ENCODE measurements at places on chromosomes 13 and 19.
A peak's percentile ranks its signal among the peaks of the same experiment; 100 is the strongest.

DNA sequence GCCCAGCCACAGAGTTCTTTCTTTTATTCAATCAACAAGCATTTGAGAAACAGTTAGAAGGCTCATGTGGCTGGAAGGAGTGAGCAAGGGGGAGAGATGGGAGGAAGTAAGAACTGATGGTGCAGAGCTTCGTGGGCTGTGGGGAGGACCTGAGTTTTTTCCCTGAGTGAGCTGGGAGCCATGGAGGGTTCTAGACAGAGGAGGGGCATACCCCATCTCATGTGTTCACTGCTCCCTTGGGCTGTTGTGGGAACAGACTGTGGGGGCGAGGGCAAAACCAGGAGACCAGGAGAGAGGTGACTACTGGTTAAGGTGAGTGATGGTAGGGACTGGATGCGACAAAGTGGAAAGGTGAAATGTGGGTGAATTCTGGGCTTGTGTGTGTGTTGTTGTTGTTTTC, 2.4 kb upstream of the PKN1 start:
- DNase-seq, result no peak

DNA sequence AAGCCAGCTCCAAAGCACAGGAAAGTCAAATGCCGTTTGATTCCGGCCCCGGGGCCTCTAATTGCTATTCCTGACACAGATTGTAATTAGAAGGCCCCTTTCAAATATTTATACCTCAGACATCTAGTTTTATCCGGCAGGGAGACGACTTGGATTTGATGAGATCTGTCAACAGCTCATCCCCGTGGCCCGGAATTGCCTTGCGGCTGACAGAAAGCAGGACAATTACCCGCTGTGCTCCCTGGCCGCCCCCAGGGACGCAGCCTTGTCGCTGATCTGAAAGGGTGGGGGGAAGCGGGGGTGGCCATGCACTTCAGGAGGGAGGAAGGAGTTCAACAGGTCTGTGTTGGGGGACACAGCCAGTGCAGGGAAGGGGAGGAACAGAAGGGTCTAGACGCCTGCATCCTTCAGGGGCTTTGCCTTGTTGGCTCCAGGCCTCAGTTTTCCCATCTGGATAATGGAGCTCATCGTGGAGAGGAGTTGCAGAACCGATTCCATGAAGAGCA, 1.8 kb upstream of the SHD start:
- DNase-seq, result no peak

DNA sequence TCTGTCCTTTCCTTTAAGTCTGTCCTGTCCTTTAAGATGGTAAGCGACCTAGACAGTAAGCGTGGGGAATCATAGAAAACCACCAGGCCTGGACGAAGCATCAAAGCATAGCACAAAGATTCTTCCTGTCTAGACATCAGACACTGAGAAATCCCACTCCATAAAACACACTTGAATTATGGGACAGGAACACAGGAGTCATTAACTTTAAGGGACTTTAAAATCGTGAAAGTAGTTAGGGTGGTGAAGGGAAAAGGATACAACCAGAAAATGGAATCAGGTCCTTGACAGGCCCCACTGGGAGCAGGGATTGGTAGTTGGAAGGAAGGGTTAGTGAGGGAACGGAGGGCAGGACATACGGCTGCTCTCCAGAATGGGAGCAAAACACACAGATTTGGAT, 31.6 kb upstream of the C1QTNF9 start:
- no peak for DNase-seq

GRCh38 chr19:15869873-15870272, 28.0 kb downstream of the CYP4F2 start:
- no peak for DNase-seq

GRCh38 chr13:45393941-45394570, 24.1 kb downstream of the SLC25A30 start:
- DNase-seq, result no peak

DNA sequence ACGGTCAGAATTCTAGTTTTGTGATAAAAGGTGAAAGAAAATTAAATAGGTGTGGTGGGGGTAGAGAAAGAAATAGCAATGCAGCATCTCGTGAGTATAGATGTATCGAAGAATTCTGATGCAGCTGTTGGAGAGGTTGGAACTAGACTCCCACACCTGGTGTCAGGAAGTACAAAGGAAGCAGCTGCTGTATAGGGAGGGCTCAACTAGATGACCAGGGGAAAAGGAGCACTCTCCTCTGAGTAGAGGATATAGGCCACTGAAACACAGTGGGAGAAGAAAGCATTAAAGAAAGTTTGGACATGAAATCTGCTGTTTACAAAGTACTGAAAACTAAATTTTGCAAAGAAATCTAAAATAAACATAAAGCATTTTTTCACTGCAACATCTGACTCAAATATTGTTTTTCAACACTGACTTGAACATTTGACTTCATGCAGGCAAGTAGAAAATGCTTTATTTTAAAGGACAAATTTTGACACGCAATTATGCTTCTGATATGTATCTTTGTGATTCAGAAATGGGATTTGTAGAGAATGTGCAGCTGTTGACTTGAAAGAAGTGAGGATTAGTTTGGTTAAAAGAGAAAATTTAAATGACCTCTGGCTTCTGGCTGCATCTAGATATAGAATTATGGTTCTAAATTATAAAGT, 82.2 kb downstream of the MIPEP start:
- no peak for DNase-seq

GRCh38 chr13:31035185-31035965, 102.9 kb downstream of the TEX26 start:
- DNase-seq, result no peak

DNA sequence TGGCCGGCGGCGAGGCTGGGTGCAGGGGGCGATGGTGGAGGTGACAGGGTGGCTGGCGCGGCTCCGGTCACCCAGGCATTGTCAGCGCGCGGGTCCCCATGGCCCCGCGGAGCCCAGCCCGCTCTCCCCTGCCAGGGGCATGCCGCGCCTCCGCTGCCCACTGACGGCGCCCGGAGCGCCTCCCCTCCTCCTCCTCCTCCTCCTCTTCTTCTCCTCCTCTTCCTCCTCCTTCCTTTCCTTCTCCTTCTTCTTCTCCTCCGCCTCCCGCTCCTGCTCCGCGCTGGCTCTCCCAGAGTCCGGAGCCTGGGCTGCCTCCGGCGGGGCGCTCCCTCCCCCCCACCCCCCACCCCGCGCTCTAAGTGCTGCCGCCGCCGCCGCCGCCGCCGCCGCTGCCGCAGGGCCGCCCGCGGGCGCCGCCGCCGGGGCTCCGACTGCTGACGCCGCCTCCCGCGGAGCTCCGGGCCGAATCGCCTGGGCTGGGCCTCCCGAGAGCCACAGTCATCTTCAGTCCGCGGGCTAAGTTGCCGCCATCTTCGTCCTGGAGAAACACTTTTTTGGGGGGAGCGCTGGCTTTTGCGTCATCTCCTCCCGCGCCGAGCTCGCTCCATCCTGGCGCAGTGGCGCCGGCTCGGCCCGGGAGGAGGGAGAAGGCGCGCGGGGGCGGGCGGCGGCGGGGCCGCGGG, 348.3 kb downstream of the LIG4 start:
- DNase-seq, result no peak

GRCh38 chr13:51292000-51292565, 47.4 kb upstream of the SERPINE3 start:
- no peak for DNase-seq

DNA sequence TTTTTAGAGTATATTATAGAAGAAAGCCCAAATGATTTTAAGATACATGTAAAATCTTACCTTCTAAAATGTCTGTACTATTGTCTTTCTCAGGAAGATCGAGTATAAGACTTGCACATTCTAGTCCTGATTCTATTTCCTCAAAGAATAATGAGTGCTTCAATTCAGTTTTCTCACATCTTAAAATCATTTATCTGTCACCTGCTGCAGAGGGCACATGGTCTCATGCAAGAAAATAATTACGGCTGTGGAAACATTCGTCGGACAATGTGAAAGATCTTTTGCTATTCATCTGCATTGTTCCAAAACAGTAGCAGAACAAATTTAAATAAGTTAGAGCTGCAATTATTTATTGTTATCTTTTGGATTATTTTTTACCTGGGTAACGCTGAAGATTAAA, 1403.5 kb downstream of the PCDH9 start:
- DNase-seq, result no peak

- DNase-seq, result no peak
Observed at GRCh38 chr19:18362934-18363542, 22.6 kb downstream of the PGPEP1 start.

GRCh38 chr13:44715287-44716230, 139.4 kb upstream of the TSC22D1 start:
- DNase-seq, result no peak

DNA sequence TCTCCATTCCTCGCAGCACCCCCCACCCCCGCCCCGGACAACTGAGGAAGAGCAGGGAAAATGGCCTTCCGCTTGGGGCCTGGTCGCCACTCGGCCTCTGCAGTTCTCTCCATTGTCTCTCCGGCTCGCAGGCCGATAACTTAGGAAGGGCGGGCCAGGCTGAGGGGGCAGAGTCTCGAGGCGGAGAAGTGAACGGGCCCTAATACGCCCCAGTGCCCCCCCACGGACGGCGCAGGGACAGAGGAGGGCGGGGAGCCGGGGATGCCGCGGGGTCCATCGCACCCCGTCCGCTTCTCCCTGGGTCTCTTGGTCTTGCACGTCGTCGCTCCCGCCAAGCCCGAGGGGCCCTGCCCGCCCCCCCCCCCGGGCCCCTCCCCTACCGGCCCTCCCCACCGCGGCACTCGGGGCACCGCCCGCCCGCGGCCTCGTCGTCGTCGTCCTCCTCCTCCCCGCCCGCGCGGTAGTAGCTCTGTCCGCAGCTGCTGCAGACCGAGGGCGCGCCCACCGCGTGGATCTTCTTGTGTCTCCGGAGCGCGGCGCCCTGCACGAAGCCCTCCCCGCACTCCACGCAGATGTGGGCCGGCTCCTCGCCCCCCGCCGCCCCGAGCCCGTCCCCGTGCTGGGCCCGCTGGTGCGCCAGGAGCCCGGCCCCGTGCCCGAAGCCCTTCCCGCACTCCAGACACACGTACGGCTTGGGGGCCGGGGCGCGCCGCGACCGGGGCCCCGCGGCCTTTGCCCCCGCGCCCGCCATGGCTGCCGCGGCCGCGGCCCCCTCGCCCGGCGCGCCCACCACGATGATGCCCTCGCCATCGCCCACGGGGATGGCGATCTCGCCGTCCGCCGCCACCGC, 33.2 kb downstream of the ZNF787 start:
- no peak for DNase-seq

DNA sequence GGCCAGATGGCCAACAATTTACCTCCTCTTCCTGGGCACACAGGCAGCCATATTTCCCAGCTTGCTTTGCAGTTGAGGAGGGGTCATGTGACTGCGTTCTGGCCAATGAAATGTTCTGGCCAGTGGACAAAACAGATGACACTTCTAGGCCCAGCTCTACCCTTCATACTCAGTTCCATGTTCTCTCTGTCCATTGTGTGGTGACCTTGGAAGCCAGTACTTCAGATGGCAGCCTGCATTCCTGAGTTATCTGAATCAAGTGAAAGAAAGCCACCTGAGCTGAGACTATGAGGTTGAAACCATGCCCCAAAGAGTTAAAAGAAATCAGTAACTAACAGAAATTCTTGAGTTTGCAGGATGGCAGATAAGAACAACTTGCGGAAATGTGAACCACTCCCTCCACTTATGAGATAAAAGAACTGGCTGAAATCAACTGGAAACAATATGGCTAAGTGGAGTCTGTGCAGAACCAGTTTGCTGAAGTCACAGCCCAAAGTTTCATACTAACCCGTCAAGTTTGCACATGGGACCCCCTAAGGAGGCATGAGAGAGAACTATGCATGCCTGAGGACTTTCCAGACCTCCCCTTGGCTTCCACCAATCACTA, 8.1 kb downstream of the FAM187B start:
- DNase-seq, result no peak

- no peak for DNase-seq
Observed at GRCh38 chr13:111661052-111661451, 340.6 kb downstream of the TEX29 start.

GRCh38 chr13:53847502-53847901, 818.9 kb downstream of the OLFM4 start:
- no peak for DNase-seq

- no peak for DNase-seq
Observed at GRCh38 chr13:77872995-77873394, 45.6 kb downstream of the EDNRB start.

- DNase-seq, result peak; percentile 76
Observed at GRCh38 chr19:17282488-17283125, 906 bp downstream of the ANKLE1 start.

DNA sequence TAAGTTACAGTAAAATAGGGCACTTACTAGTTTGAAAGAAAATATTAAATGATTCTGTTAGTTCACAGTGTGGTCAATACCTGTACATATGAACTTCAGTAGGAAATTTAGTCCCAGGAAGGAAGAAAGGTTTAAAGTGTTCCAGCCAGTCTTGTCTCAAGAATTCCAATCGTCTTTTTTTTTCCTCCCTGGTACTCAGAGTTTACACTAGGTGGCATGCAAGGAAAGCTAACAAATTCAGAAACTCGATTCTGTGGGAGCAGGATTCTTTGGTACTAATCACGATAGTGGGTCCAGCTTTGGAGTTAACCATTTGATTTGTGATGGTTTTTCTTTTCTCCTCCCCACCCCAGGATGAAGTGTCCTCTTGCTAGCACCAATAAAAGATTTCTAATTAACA, 43.6 kb downstream of the POLR1D start:
- no peak for DNase-seq

- DNase-seq, result no peak
Observed at GRCh38 chr19:1087813-1088415, 7.3 kb downstream of the POLR2E start.

- DNase-seq, result no peak
Observed at GRCh38 chr19:40335101-40335500, 13.1 kb downstream of the C19orf47 start.

DNA sequence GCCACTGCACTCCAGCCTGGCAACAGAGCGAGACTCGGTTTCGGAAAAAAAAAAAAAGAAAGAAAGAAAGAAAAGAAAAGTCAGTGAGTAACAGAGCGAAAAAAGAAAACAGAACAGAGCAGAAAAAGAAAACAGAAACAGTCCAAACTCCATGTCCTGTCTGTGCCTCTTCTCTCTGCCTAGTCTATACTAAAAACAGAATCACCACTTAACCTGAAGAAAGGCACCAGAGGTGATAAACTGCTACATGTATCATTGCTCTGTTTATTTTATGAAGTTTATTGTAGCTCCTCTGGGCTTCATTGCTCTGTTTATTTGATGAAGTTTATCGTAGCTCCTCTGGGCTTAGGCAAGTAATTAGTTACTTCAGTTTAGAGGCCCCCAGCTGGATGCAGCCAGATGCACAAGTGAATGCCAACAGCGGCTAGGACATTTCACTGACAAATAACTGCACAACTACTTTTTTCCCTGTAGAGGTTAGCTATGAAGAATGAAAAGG, 39.2 kb downstream of the TBC1D4 start:
- no peak for DNase-seq

DNA sequence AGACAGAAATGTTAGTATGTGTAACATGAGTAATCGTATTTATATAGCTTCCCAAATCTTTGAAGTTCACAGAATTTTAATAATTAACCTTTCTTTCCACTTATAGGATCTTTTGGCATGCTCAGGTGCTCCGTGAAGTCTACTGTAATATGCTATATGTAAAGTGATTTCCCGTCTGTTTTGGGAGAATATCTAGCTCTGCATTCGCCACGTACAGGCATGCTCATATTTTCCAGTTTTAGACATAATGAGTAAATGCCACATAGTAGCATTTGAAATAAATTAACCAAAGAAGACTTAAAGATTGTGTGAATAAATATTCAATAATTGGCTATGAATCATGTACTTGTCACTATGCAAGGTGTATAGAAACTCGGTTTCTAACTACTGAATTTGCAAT, 189.0 kb upstream of the CSNK1A1L start:
- no peak for DNase-seq

- DNase-seq, result no peak
Observed at GRCh38 chr13:74622284-74622683, 488.1 kb upstream of the KLF12 start.

All from tibial artery (tissue), 4 donors.